CD4-positive, alpha-beta T cell treated with Interleukin-12 subunit alpha and Interleukin-12 subunit beta, for 1 hour (primary cell): ENCODE measurements at places on chromosomes 13 and 19.

DNA sequence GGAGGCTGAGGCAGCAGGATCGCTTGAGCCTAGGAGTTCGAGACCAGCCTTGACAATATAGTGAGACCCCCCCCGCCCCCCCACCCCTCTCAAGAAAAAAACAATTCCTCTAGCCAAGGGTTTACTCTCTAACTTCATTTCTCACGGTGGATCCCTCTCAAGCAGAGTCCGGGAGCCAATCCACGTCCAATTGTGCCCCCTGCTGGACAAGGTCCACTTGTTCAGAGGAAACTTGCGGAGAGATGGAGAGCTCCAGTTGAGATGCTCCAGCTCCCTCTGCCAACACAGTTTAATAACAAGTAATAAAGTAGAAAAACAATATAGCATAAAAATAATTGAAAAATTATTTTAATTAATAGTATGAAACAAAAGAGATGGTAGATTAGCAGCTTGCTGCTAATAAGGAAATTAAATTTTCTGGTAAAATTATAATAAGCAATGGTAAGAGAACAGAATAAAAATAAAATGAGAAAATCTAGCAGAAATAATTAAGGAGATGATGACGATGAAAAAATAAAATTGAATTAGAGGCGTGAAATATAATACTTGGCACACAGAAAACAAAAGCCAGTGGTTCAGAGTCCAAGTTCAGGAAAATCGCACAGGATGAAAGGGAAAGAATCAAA, 14.5 kb upstream of the SIGLEC14 start:
- peak; percentile 54 for DNase-seq

GRCh38 chr19:32287811-32288227, 57.6 kb upstream of the ZNF507 start:
- DNase-seq = no peak

GRCh38 chr19:40277356-40278059, 7.6 kb downstream of the AKT2 start:
- DNase-seq = no peak

DNA sequence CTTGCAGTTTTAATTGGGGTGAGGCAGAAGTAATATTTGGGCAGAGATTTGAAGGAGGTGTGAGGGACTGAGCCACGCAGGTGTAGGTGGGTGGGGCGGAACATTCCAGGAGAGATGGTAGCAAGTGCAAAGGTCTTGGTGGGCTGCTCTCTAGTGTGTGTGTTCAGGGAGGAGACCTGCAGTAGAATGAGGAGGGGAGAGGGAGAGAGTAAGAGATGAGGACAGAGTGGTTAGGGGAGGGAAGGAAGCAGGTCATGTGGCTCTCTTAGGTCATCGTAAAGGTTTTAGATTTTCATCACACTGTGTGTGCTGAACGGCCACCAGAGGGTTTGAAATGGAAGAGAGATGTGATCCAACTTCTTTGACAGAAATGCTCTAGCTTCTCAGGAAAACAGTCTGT, 33.5 kb downstream of the WASF3 start:
- no peak for DNase-seq

- no peak for DNase-seq
Measured at GRCh38 chr13:39836038-39836437, 180.6 kb downstream of the COG6 start.

GRCh38 chr19:49057636-49058234, at the start of gene CGB7:
Gene CGB7 (minus strand): TSS chr19:49057749. CDS start chr19:49055375, 2,374 bp downstream.
- peak; percentile 35 for DNase-seq

- DNase-seq = peak; percentile 10
Measured at GRCh38 chr13:113238536-113238935, 29.1 kb downstream of the CUL4A start.

GRCh38 chr13:96090240-96091101, 564 bp downstream of the HS6ST3 start:
- DNase-seq = no peak

DNA sequence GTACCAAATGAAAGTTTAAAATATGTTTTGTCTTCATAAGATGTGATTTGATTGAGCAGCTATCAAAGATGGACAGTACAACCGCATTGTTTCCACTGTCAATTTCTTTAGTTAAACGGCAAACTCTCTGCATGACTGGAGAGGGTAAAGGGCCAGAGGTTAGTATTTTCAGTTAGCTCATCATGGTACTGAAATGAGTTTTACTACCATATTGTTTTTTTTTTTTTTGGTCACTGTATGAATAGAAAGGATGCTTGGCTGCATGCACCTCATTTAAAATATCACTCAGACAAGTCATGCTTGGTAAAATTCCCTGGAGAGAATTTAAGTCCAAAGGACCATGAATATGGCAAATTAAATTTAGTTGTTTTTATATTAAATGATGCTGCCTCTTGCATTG, 942.1 kb upstream of the SPRY2 start:
- DNase-seq = no peak

DNA sequence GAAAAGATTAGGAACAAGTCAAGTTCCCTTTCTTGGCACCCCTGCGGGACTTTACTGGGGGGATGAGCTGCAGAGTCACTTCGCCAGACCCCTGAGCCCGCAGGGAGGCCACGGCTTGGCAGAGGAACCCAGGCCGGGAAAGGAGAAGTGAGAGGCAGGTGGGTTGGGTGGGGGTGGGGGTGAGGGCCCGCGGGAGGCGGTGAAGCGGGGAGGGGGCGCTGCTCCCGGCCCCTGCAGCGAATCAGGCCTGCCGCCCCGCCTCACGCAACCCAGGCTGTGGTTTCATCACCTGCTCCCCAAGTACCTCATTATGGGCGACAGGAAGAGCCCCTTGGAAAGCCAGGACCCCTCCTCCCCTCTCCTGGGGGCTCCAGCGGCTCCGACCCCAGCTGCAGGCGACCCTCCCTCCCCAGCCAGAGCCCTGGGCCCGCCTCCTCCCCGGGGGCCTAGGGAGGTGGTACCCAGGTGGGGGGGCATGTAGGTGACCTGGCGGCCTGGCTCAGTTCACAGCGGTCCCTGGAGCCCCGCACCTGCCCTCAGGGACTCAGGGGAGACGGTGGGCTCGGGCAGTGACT, 9.5 kb downstream of the MEF2B start:
- no peak for DNase-seq

DNA sequence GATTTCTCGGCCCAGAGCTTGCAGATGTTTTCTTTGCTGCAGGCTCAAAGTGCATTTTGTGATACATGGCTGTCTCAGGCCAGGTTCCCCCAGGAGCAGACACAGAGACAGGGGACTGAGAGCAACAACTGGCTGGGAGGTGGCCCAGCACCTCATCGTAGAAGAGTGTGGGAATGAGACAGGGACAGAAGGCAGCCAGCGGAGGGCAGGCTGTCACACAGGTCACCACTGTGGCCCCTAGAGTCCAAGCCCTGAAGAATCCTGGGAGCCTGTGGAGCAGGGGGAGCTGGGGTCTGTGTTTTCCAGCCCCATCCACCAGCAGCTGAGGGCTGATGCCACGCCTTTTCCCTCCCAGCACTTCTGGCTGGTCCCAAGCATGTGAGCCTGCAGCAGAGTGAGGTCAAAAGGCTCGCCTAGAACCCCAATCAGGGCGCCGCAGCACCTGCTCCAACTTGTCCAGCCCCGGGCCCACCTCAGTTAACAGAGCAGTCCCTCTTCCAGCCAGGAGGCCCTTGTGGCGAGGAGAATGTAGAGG, 723.8 kb downstream of the UQCRFS1 start:
- no peak for DNase-seq

GRCh38 chr19:39355253-39355652, 13.0 kb downstream of the SAMD4B start:
- no peak for DNase-seq

DNA sequence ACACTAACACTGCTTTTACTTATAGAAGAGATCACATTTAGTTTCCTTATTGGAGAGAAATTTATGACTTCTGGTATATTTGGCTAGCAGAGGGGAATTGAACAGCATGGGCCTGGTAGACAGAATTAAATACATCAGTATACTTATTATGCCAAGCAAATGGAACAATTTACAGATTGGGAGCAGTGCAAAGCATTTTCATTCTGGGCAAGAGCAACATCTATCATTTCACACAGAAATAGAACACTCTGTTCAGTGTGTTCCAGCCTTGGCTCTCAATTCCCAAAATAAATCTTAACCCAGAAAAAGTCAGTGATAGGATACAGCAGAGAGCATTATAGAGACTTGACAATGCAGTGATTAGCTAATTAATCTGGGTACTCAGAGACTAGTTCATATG, 604.0 kb upstream of the SLITRK6 start:
- DNase-seq = no peak

DNA sequence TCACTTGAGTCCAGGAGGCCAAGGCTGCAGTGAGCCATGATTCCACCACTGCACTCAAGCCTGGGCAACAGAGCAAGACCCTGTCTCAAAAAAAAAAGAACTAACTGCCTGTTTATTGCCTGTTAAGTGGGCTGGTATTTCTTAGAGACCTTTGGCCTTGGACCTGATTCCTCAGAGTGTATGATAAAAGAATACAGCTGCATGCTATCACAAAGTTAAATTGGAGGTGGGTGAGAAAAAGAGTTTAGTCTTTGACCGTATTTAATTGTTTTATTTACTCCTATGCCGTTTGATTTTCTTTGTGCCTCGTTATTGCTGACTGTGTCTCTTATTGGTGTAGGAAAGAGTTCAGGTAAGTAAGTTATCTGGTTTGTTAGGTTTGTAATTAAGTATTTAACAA, 25.3 kb upstream of the DPY19L3 start:
- DNase-seq = no peak

DNA sequence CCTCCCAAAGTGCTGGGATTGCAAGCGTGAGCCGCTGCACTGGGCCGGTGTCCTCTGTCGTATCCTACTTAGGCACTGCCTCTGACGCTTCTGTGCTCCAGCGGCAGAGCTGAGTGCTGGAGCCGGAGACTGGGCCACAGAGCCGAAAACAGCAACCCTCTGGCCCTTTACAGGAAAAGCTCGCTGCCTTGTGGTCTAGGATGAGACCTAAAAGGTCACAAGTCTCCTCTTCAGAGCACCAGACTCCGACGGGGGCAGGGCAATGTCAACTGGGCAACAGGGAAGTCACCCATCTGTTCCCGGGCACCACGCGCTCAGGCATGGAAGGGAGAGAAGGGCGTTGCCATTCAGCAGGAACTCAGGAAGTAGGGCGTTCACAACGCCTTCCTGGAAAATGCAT, 91.7 kb downstream of the GADD45B start:
- DNase-seq = no peak

GRCh38 chr13:96992633-96993032, 1.6 kb downstream of the OXGR1 start:
- DNase-seq = no peak
